Fibroblast of the conjunctiva (primary cell): ENCODE measurements at places on chromosomes 1 and 21.

DNA sequence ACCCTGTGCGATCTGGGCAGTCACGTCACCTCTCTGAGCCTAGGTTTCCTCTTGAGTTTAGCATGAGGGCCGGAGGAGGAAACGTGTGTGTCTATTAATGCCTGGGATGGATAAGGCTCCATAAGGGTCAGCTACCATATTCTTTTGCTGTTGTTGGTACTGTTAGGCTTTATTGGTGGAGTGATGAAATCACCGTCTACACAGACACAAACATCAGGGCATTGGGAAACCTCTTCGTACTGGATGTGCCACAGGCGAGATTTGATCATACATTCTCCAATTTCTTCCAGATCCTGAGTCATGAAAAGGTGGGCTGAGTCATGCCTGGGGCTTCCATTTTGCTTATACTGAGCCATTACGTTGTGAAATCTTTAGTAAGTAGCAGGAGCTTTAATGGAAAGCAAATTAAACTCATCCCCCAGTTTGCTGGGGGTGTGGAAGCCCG is 24.9 kb upstream of the GRHL3 start:
- peak; percentile 96 for DNase-seq

- DNase-seq = no peak
Observed at GRCh38 chr1:155004352-155005075, 1.9 kb downstream of the ZBTB7B start.

DNA sequence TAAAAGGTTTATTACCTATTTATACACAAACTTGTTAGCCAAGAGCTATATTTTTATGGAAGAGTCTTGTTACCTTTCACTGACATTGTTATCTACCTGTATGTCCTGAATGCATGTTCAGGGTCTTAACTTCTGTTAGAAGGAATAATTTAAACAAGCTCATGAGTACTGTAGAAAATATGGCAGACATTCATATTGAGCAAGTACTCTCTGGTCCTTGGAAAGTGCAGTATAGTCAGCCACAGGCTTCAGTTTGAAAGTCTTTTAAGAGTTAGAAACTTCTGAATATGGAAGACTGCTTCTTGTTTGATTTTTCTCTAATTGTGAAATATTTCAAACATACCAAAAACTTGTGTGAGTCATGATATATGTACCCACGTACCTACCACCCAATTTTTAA is 16.6 kb downstream of the DIP2A start:
- no peak for DNase-seq

GRCh38 chr1:94790246-94790645 is 29.9 kb upstream of the SLC44A3 start:
- DNase-seq = no peak

GRCh38 chr1:50420689-50421365 is 2.4 kb downstream of the DMRTA2 start:
- no peak for DNase-seq
